Inflammatory macrophage treated with lipopolysaccharide for 4 hours (primary cell): ENCODE measurements at places on chromosomes 2 and 18.

GRCh38 chr2:144011553-144011952, 508.4 kb downstream of the ZEB2 start:
- DNase-seq, result peak; percentile 13

DNA sequence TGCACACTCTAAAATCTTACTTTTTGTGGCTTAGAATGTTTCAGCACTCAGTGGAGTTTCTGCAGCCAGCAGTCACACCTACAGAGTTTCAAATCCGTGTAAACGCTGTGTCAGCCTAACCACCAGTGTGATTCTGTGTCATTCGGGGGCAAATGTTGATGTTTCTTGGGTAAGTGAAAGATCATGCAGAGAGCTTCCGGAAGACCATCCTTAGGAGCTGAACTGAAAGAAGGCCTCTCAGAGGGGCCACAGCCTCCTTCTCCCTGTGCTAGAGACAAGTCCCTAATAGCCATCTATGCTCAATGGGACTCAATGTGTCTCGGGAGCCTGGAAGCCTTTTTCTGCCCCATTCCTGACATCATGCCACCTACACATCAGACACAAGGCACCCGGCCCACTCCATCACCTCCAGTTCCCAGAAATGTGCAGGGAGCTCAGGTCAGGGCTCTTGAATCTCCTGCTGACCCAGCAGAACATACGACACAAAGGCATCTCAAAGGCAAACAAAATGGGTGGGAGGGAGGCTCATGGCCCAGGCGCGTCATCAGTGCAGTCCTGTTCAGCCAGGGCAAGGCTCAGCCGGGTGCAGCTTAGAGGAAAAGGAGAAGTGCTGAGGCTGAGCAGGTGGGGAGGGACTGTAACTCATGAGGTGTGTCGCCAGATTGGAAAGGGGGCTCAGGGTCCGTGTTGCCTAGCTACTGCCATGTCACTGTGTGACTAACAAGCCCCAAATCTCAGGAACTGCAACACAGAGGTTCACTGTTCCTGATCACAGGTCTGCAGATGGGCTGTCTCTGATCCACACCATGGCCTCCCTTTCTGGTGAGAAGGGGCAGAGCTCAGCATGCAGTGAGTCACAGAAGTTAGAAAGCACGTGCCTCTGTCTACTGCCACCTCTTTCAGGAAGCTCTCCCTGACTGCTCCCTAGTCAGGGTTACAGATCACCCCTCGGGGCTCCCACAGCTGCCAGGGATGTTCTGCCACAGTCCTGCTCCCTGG, 82.0 kb downstream of the SMAD7 start:
- peak; percentile 91 for DNase-seq

GRCh38 chr18:41593171-41593675, 361.8 kb upstream of the PIK3C3 start:
- no peak for DNase-seq

- no peak for DNase-seq
These were observed 128.7 kb upstream of the CCDC68 start for GRCh38 chr18:55088000-55088401.

- DNase-seq, result no peak
These were observed 430.0 kb upstream of the TNP1 start for GRCh38 chr2:217289907-217290280.

DNA sequence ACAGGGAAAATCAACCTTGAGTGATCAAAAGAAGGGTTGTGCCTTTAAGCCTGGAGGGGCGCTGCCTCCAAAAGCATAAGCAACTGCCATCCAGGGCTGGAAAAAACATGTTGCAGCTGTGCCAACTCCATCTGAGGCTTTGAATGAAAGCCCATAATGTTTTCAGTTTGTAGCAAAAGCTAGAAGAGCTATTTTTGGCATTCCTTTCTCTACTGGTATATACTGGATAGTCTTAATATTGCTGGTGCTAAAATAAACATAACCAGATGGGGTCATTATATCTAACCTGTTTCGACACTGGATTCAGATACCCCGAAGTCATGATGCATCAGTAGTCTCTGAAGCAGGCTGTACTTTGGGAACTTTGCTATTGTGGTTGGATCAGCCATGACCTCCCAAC, 25.1 kb downstream of the ANXA4 start:
- no peak for DNase-seq

GRCh38 chr2:41990245-41990644, 57.6 kb upstream of the PKDCC start:
- no peak for DNase-seq

DNA sequence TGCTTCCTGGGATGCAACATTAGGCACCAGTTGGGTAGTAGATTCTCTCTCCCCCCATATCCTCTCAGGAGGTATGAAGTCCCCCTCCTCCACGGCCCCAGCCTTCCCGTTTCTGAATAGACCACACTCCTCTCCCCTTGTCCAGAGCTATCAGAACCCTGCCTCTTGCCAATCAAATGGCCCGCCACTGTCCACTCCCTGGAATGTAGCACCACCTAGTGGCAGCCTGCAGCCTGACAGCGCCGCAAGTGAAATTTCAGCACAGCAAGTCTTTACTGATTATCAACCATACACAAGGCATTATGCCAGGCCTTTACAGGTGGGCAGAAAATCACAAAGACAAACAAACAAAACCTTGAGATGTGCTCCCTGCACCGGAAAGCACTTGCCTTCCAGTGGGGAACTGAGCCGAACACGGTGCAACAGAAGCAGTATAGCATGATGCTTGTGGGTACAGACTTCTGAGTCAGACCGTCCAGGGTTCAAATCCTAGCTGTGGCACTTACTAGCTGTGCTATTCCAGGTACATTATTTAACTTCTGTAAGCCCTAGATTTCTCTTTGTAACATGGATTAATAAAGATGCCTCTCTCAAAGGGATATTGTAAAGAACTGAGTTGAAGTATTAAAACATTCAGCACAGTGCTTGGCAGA, 174.0 kb downstream of the SMAD2 start:
- DNase-seq, result peak; percentile 53

DNA sequence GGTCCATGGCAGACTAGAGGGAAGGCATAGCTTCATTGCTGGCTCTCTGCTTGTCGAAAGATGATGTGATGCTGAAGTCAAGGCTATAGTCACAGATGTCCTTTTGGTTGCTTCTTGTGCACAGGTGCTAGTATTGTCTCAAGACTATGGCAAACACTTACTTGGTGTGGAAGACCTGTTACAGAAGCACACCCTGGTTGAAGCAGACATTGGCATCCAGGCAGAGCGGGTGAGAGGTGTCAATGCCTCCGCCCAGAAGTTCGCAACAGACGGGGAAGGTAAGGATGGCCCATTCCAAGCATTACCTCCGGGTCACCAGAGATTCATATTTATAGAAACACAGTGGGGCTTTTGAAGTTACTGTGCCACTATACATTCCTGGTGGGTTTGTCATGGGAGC, 95.5 kb upstream of the EML6 start:
- DNase-seq, result no peak
